Breast epithelium (tissue), 4 donors: ENCODE measurements at places on chromosomes 3 and 15.
A peak's percentile ranks its signal among the peaks of the same experiment; 100 is the strongest.

DNA sequence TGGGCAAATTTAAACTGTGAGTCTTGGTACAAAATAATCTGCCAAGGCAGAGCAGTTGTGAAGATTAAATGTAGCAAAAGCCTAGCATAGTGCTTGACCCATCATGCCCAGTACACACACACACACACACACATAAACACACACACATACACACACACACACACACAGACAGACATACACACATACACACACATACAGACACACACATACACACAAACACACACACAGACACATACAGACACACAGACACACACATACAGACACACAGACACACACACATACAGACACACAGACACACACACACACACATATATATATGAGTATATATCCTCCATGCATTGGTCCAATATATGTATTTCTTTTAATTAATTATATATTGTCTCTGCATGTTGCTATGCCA lies 328.8 kb upstream of the DNAJC19 start:
- no peak for DNase-seq

GRCh38 chr3:30972449-30972848 lies 78.0 kb upstream of the GADL1 start:
- DNase-seq: no peak

GRCh38 chr15:85443046-85443445 lies 62.6 kb downstream of the AKAP13 start:
- DNase-seq: no peak

GRCh38 chr3:95705786-95706418 lies 1108.5 kb upstream of the EPHA6 start:
- no peak for DNase-seq

GRCh38 chr3:155934230-155934629 lies 63.8 kb downstream of the GMPS start:
- no peak for DNase-seq

DNA sequence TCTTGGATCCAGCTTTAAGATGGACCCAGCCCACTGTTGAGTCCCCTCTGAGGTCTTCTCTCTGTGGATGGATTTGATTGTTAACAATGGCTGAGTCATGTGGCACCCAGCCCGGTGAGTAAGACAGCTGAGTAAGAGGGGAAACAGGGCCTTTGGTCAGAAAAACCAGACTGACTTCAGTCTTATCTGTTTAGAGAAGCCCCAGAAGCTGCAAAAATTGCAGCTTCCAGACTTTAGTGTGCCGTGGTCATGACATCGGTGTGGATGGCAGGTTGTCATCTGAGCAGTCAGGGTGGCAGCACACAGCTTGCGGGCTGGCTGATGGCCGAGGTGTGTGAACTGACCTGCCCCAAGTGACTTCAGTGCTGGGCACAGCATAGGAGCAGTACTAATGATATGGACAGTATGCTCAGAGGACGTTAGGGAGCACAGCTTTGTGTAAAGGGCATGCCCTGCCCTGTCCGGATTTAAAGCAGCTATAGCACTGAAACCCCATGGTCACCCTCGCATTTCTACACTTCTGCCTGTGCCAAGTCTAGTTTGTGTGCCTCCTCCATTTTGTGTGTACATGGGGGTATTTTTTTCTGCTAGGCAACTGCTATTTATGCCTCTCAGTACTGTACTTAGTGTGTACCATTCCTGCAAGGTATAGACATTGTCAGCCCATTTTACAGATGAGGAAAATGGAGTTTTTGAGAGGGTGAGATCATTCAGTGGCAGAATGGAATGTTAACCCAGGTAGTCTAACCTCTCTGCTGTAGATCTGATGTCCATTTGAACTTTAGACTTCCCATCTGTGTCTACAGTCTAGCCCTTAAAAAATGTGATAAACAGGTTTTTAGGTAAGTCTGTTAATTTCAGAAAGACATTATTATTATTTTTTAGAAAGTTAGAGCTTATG lies 44.4 kb downstream of the FLNB start:
- peak; percentile 57 for DNase-seq
